Activated CD4-positive, alpha-beta T cell treated with anti-CD3 and anti-CD28 coated beads, Interleukin-2, amount 50 U/mL, for 4 hours (primary cell): ENCODE measurements at places on chromosomes 5 and 9.

- no peak for DNase-seq
Measured at GRCh38 chr5:107418071-107418470, 252.7 kb downstream of the EFNA5 start.

- no peak for DNase-seq
Measured at GRCh38 chr9:26326563-26326962, 566.0 kb downstream of the CAAP1 start.

DNA sequence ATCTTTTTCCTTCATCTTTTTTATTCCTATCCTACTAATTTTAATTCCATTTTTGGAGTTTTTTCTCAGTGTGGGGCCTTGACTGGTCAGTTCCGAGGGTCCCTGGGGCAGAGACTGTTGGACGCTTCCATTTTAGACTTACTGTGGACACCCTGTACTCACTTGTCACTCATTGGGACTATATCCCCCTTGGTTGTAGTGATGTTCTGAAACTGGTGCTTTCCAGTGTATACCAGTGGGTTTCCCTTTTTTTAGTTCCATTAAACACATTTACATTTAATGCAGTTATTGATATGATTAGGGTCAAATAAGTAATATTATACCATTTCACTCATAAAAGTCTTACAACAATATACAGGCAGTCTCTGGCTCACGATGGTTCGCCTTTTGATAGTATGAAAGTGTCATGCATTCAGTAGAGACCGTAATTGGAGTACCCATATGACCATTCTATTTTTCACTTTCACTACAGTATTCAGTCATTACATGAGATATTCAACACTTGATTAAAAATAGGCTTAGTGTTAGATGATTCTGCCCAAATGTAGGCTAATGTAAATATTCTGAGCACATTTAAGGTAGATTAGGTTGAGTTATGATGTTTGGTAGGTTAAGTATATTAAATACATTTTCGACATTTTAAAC is 46.0 kb downstream of the CNOT6 start:
- DNase-seq: no peak

GRCh38 chr5:132872788-132873118 is 715 bp upstream of the LEAP2 start:
- DNase-seq: no peak

DNA sequence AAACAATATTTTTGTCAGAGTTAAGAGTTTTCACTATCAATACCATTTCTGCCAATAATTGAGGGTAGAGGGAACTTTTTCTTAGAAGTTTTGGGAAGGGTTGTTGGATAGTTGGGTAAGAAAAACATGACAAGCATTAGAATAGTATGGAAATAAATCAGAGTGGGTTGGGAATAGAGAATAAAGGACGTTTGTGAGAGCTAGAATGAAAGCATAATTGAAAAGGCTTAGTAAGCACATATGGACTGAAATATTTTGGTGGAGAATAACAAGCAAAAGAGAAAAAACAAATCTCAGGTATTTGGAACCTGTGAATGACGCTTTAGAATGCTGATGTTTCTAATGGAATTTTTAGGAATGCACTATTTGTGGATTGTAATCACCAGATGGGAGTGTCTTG is 262.9 kb upstream of the EDIL3 start:
- no peak for DNase-seq

DNA sequence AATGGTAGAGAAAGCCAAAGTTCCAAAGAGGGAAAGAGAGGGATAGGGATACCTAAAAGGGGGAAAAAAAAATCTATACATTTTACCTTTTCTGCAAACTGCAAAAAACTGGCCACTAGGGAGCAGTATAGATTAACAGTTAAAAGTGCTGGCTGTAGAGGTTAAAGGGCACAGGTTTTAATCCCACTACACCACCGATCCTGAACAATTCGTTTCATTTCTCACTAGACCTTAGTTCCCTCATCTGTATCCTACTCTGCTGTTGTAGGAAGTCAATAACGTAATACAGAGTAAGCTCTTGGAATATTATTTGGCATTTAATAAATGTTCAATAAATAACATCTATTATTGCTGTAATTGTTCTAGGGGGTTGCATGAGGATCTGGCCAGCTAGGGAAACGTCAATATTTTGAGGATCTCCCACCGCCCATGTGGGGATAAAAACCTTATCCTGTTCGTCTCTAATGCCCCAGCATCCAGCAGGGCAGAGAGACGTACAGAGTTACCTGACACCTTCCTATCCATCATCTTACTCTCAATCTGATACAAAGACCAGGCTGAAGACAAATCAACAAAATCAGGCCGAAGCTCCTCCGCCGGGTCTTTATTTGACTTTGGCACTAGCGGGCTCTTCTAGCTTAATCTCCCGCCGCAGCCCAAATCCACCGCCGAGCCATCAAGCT is 757 bp downstream of the CDC26 start:
- DNase-seq: no peak

- DNase-seq: no peak
Measured at GRCh38 chr5:66365981-66366380, 221.9 kb downstream of the SREK1 start.

GRCh38 chr5:150751096-150751891 is 7.5 kb downstream of the DCTN4 start:
- DNase-seq: no peak
